ENCODE measurements at places on chromosomes 2 and 18.

GRCh38 chr2:45083175-45083574 lies 73.9 kb upstream of the SIX2 start:
- no peak for DNase-seq

DNA sequence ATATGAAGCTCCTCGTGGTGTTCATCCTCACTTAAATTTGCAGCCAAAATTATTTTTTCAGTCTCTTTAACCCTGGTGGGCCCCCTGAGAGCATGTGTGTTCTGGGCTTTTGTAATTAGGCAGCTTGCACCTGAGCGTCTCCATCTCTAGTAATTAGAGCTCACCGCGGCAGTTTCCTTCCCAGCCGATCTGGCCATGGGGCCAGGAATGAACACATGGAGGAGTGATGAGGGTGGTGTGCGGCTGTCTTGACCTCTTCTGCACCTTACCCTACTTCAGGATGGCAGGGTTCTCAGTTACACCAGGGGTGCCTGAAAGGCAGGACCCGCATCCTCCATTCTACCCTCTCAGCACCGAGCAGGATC lies 98.5 kb downstream of the AFF3 start:
- no peak for DNase-seq

- DNase-seq, result no peak
Observed at GRCh38 chr2:24959761-24960160, 12.0 kb downstream of the DNAJC27 start.

DNA sequence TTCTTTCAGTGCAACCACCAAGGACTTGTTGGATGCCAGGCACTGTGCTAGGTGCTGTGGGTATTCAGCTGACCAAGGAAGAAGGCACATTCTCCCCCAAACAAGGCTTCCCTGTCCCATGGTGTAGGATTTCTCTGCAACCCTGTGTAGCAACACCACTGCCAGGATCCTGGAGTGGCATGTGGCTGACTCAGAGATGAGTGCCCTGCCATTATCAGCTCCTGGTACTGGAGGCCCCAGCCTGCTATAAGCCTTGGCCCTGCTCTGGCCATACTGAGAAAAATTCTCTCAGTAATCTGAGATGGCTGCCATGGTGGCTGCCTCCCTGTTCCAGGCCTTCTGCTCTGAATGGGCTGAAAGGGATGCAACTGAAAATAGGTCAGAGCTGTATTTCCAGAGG lies 4.3 kb downstream of the SMYD5 start:
- no peak for DNase-seq

DNA sequence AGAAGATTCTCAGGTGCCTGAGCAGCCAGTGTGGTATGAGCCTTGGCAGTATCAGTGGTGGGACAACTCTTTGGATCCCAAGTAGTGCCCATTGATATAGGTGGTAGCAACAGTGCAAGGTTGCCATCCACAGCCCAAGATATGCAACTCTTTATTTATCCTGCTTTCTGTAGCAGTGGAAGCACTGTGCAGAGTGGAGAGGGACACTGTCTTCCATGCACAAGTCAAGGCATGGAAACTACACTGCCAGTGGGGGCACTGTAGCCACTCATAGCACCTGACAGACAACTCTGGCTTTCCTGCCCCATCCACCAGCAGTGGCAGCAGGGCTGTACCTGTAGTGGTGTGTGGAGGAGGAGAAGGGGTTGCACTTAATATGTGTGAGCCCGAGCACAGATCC lies 409.6 kb upstream of the TMEFF2 start:
- DNase-seq, result no peak

DNA sequence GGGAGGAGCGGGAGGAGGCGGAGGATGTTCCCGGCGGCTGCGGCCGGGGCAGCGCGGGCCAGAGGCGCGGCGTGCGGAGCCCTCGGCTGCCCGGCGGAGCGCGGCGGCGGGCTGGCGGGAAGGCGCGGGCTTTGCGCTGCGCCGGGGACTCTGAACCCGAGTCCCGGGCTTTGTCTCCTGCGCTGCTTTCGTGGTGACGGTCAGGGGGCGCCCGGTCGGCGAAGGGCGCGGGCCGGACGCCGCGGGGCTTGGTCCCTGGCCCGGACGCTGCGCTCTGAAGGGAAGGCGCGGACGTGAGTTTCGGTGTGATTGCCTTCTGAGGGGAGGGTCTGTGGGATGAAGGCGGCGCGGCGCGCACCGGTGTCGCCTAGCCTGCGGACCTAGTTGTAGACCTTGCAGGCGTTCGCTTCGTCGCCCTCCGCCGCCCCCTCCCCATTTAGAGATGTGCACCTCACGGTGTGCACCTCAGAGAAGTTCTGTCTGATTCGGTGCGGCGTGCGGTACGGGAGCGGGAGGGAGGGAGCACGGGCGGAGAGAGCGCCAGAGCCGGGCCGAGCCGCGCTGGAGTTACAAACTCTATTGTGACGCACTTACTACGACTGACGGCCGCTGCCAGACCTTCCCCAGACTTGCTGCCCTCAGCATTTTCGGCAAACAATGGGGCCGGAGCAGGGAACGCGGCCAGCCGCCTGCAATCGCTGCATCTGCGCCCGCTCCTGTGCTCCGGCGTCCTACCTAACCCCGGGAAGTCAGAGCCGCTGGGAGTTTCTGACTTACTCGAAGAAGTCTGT lies 2.1 kb downstream of the BCL2L11 start:
- peak; percentile 76 for DNase-seq

DNA sequence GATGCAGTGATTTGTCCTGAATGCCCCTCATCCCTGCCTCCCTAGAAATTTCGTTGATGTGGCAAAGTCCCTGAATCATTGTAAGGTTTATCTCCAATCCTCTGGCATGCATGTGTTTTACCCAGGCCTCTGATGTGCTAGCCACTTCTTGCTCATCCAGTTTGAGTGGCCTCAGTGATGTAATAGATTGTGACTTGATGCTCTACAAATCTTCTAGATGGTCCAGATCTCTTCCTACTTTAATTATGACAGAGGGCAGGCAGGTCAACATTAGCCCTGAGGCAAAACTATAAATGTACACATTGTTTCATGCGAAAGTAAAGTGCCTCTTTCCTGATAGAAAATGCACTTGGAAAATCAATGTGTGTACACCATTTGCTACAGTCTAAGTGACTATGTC lies 54.5 kb downstream of the LONRF2 start:
- no peak for DNase-seq

DNA sequence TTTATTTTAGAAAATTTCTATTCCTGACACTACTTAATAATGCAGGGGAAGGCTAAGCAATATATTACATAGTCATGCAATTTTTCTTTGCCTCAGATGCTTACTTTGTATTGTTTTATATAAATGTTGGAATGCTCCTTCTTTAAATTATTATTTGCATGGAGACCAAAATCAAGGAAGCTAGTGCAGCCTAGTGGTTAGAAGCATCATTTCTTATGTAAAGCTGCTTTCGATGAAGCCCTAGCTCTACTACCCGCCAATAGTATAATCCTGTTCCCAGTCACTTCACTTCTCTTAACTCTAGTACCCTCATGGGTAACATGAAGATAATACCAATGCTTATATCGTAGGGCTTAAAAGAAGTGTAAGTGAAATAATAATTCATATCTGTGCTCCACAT lies 198.9 kb downstream of the LRATD1 start:
- DNase-seq, result no peak
